ENCODE measurements at places on chromosomes 4 and X.

- no peak for DNase-seq
Measured at GRCh38 chr4:88189881-88190585, 31.6 kb upstream of the ABCG2 start.

- DNase-seq, result no peak
Measured at GRCh38 chr4:170428929-170429328, 339.2 kb upstream of the AADAT start.

DNA sequence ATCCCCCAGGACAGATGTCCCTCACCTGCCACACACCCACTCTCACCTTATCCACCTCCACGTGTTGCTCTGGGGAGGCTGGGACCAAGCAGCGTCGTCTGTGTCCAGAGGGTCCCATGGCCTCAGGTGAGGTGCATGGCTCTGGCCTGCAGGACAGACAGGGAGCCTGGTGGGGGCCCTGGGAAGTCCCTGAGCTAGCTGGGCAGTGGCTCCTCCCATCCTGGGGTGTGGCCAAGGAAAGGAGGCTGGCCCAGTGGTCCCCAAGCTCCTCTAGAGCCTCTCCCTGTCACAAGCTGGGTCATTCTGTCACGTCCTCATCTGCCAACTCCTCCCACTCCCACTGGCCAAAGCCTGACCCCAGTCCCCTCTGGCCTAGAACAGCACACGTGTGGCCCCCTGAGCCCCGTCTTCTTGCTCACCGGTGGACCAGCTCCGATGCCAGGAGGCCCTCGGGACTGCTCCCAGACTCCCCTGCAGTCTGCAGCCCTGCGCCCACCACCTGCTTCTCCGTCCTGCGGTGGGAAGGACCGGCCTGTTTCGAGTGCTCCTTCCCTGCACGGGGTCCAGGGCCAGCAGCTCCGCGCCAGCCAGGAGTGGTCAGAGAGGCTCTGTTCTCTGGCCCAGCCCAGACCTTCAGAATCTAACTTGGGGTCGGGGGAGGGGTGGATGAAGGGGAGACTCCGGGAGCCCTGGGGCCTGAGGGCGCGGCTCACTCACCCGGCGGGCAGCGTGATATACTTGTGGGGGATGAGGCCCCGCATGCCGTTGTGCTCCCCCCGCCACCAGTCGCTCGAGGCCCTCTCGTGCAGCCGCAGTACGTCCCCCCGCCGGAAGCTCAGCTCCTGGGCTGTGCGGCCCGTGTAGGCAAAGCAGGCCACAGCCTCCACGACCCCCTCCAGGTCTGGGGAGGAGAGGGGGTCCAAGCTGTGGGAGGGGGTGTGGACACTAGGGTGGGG, 4.8 kb downstream of the AVPR2 start:
- no peak for DNase-seq

GRCh38 chr4:118680808-118681207, 4.4 kb upstream of the METTL14 start:
- no peak for DNase-seq

- DNase-seq, result no peak
Measured at GRCh38 chr4:93748373-93749291, 79.9 kb upstream of the ATOH1 start.

- no peak for DNase-seq
Measured at GRCh38 chr4:128868758-128869157, 59.3 kb downstream of the JADE1 start.

DNA sequence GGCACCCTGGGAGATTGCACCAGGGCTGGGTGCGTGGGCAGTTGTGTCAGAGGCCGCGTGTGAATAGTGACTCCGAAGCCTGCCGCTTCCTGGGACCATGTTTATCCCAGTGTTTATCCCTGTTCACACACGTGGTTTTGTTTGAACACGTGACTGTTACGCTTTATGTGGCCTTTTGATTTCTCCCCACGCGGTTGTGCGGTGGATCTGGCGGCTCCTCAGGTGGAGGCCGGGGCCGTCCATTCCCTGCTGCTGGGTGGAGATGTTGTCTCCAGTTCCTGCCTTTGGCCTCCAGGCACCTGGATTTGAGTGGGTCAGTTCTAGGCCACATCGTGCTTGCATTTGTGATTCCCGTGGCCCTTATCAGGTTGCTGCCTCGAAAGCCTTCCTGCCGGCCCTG, 35.1 kb downstream of the NELFA start:
- no peak for DNase-seq

DNA sequence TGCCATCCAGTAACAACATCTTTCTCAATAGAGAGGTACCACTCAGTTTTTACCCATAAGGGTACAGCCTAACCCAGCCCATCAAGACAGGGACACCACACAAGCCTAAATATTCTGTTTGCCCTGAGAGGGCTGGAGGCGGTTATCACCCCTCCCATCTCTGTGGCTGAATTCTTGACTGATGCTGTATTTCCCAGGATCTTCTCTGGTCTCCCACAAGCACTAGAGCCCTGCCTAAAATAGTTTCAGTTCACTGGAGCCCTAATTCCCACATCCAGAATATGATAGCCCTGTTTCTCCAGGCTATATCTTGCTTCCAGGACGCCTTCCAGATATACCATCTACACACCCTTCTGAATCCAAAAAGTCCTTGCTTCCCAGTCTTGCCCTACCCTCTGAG, 91.6 kb upstream of the NMU start:
- no peak for DNase-seq

- no peak for DNase-seq
Measured at GRCh38 chrX:97471071-97471470, 587.4 kb downstream of the RPA4 start.

DNA sequence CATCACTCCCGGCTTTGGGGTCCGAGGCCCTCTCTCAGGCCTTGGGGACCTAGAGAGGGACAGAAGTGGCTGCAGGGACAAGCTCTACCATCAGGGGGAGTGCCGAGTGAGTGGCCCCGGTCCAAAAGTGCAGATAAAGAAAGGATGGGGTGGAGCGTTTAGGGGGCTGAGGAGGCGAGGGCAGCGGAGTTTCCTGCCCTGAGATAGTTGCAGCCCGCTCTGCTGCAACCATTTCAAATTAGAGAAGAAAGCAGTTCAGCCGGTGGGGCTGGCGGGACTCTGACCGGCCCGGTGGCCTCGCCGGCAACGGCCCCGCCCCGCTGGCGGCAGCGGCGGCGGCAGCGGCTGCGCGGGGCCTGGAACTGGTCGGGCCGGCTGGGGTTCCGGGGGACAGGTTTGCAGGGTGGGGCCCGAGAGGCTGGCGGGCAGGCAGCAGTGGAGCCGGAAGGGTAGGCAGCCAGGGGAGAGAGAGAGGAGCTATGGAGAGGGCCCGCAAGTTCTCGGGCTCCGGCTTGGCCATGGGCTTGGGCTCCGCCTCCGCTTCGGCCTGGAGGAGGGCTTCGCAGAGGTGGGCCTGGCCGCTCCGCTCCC, 7.6 kb downstream of the DLG3 start:
- no peak for DNase-seq

GRCh38 chr4:101027721-101028120, 319.6 kb downstream of the PPP3CA start:
- DNase-seq, result no peak

GRCh38 chr4:174040287-174040686, 243.2 kb downstream of the FBXO8 start:
- no peak for DNase-seq

DNA sequence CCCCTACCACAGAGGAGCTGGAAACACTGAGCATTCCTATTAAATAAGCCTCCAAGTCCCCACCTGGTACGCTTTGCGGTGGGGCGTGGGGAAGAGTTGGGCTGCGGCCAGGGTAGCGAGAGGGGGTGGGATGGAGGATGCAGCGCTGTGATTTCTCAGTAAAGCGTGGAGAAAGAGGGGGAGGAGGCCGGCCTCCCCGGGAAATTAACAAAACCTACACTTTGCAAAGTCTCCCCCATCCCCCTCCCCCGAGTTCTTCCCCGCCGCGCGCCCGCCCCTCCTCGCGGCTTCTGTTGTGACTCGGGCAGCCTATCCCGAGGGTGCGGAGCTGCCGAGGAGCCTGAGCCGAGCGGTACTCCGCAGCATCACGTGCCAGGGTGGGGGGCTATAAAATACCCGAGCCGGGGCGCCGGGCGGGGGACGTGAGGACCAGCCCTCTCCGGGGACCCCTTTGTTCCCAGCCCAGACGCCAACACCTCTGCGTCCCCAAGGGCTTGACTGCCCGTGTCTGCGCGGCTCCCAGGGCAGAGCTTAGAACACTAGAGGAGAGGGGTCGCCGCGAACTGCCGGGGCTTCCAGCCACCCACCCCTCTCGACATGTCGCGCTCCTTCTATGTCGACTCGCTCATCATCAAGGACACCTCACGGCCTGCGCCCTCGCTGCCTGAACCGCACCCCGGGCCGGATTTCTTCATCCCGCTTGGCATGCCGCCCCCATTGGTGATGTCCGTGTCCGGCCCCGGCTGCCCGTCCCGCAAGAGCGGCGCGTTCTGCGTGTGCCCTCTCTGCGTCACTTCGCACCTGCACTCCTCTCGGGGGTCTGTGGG, at the start of gene GSX2:
TSS of gene GSX2 (plus strand) at position 416 of the 827 bp plus-strand sequence. CDS start at position 598, 182 bp downstream.
- no peak for DNase-seq

DNA sequence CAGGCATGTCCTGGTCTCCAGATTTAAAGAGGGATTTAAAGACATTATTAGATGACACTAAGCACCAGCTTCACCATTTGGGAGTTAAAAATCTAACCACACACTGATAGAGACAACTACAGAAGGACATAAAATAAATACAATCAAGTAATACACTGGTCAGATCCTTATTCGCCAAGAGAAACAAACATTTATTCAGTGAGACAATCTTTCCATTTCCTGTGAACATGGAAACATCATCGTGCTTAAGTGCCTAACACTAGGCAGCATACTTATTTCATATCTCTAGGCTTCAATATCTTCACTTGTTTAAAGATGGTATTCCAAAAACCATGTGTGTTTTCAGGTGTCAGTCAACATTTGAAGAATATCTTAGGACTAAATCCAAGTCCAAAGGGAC, 103.6 kb downstream of the AREG start:
- no peak for DNase-seq

GRCh38 chr4:8391972-8392371, 48.6 kb downstream of the ACOX3 start:
- DNase-seq, result peak; percentile 48

GRCh38 chr4:13970349-13970748, 342.8 kb upstream of the BOD1L1 start:
- no peak for DNase-seq

GRCh38 chr4:83962492-83962891, 426.6 kb downstream of the GPAT3 start:
- DNase-seq, result no peak

GRCh38 chr4:1964443-1964842, 44.3 kb downstream of the NELFA start:
- DNase-seq, result no peak

- DNase-seq, result no peak
Measured at GRCh38 chr4:172599554-172599953, 569.1 kb upstream of the GALNT7 start.

All from GM12891 (cell line).